ENCODE measurements at places on chromosomes 6 and 20.

DNA sequence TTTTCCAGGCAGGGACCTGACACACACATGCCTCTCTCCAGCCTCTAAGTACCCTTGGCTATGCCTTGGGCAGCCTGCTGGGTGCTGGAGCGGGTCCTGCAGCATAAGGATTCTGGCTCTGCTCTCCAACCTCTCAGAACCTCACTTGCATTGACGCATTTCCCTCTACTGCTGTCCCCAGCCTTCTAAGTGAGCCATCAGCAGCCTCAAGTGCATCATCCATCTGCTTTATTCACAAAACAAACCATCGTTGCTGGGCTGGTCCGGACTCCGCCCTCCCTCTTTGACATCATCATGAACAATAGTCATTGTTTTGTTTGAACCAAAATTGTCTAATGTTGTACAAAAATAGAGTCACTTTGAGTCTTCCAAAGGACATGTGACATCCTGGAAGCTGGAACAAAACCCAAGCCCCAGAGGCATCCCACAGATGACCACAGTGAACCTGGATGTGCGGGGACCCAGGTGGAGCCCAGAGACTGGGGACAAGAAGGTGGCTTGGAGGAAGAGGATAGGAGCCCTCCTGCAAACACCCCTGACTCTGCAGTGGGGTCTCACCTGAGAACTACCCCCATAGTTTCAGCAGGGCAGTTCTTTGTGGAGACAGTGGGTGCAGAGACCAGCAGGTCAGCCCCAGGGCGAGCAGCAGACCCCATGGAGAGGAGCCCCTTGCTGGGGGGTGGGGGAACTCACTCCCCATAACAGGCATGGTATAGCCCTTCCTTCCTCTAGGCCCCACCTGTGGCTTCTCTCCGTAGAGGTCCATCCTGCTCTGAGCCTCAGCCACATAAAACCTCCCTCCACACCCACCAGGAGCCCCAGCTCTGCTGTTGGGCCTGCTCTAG, 230.1 kb downstream of the SYNDIG1 start:
- no peak for DNase-seq

DNA sequence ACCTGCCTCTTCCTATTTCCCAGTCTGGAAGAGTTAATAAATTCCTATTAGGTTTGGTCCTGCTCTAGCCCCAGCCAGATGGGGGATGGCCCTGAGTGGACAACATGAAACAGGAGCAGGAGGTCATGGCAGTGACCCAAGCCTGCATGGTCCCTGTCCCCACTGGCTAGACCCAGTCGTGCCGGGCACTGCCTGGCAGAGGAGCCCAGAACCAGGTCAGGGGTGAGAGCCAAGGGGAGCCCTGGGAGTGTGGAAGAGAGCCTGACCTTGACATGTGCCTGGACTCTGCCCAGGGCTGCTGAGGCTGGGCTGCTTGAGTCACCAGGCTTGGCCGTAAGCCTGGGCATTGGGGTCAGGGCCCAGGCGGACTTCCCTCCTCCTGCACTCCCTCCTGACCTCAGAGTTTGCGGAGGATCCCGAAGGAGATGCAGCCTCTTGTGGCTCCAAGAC, 3.6 kb downstream of the AVP start:
- DNase-seq, result no peak

DNA sequence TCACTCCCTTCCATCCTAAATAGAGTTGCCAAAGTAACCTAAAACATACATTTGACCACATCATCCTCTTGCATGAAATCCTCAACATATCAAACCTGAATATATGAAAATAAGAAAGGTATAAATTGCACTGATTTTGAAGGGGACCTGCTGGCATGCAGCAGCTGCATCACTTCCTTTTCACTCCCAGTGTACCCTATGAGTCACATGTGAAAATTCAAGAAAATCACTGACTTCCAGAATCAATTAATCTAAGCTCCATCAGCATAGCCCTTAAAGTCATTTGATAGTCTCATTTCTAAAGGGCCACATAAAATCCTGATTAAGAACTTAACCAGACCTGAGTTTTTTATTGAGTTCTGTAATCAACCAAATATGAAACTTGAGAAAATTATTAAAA, 24.3 kb downstream of the SNX14 start:
- DNase-seq, result no peak

GRCh38 chr6:42726026-42726425, 3.6 kb upstream of the PRPH2 start:
- DNase-seq, result no peak

- DNase-seq, result no peak
These were observed 158.1 kb upstream of the ZNF184 start for GRCh38 chr6:27630727-27631608.

DNA sequence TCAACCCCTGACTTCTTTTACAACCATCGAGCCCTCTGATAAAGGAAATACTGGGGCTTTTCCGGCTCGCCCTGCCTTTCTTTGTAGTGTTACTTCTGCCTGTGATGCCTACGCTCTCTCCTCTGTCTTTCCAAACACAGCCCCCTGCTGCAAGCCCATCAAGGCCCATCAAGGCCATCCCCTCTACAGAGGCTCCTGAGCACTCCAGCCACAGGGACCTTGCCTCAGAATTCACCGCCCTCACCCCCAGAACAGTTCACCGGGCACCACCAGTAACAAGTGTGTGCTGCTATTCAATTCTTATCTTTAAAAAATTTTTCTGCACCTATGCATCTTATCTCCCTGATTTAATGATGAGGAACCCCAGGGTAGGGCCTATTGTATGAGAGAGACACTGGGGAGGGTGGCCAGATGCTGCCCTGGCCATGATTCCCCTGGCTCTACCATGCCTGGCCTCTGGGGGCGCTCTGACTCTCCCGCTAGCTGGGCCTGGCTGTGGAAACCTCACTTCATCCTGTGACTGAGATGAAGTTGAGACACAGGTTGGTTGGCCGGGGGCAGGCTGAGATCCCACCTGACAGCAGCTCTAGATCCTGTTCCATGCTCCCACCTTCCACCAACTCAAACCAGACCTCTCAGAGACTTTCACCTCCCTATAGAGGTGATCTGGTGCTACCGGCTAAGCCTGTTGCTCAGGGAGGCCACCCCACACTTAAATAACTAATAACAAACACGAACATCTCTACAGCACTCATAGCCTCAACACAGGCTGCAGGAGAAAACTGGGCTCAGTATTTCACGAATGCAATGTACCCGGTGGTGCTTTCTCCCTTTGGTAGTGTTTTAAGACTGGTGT, 19.2 kb upstream of the GLP1R start:
- no peak for DNase-seq

GRCh38 chr6:88445188-88445965, 279.2 kb upstream of the CNR1 start:
- DNase-seq, result no peak

DNA sequence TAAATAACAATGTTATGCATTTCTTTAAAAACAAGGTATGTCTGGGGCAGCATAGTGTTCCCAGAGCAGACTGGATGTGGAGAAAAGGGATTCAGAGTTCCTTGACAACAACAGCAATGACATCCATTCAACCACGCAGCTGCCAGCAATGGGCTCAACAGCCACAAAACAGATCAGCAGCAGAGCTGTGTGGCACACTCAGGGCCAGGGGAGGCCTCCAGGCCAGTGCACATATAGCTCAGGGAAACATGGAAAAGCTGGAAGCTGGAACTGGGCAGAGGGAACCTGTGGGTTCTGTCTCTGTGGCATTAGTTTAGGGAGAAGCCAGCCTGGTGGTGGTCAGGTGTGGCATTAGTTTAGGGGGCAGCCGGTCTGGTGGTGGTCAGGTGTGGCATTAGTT, 148.3 kb downstream of the SMOC2 start:
- no peak for DNase-seq

GRCh38 chr20:49887251-49888211, 27.8 kb downstream of the SPATA2 start:
- no peak for DNase-seq

DNA sequence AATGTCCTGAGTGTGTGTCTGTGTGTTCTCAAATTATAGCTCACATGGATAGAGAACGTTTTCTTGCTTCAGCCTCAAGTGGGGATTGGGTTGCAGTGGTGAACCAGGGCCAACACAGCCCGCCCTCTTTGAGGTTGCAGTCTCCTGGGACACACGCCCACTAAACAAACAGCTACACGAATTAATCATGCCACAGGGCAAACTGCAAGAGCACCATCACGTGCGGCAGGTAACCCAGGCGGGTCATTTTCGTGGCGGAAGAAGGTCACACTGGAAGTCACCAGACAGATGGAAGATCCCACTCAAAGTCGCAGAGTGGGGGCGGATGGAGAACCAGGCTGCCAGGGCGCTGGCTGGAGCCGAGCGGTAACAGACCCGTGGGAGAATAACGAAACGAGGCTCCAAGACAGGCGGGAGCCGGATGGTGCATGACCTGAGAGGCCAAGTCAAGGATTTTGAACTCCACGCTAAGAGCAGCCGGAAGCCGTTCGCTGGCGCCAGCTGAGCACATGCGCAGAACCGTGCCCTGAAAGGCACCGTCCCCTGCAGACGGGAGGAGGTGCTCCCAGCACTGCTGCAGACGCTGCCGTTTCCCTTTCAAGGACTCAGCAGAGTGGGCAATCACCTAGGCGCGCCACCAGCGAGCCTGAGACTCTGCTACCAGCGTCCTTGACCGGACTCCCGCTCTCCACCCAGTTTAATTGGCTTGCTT, 10.7 kb downstream of the DLL1 start:
- DNase-seq, result no peak

DNA sequence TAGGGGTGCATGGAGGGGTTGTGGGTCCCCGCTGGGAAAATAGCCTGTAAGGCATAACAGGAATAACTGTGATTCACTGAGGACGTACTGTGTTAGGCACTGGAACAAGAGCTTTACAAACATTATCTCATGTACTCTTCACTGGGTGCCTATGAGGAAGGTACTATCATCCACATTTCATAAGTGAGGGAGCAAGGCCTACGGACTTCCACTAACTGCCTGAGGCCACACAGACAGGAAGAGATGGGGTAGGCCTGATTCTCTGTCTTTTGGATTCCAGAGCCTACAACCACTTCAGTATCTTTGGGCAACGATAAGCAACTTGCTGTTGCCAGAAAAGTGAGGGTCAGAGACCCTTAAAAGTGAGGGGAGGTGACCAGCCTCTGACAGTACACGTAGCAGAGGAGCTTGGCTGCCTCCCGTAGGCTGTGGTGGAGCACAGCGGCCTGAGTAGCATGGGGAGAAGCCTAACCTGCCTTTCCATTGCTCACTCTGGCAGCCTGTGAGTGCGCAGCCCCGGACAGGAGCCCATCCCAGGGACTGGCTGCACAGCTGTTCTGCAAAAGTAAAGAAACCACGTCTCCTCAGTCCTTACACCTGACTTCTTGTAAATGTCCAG, 30.4 kb downstream of the PSMB1 start:
- DNase-seq, result no peak

- no peak for DNase-seq
These were observed 22.2 kb upstream of the PHIP start for GRCh38 chr6:79100304-79100703.

DNA sequence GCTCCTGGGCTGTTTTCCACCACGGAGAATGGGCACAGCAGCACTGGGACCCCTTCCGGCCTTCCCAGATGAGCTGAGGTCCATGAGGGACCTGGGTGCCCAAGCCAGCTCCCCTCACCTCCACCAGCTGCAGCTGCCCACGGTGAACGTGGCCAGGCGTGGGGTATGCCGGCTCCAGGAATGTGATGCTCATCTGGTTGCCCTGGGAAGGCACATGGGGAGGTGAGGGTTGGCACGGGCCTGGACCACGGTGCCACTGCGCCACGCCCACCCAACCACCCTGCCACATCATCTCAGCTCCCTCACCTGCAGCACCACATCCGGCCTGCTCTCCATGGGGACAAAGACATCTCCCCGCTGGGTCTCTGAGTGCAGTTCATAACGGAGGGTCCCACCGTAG, 23.8 kb downstream of the ADRM1 start:
- no peak for DNase-seq

- peak; percentile 66 for DNase-seq
These were observed 90.9 kb downstream of the FOXO3 start for GRCh38 chr6:108651340-108652227.

DNA sequence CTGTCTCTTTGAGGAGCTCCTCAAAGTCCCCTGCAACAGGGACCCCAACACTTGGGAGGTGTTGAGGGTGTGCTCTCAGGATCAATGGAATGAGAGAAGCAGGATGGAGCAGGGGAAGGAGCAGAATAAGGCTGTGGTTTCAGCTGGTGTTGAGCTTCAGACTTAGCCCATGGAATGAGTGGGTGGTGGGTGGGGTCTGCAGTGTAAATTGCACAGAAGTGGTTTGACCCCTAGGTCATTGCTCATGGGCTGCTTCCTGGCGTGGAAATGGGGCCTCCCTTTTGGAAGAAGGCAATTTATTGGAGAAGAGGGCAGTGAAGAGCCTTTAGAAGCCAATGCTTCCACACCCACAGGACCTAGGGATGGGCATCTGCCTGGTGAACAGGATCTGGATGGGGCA, 37.0 kb upstream of the KCNG1 start:
- DNase-seq, result no peak

GRCh38 chr20:11275740-11276139, 601.9 kb upstream of the JAG1 start:
- DNase-seq, result no peak

GRCh38 chr6:111265842-111266241, 178.5 kb downstream of the SLC16A10 start:
- no peak for DNase-seq

DNA sequence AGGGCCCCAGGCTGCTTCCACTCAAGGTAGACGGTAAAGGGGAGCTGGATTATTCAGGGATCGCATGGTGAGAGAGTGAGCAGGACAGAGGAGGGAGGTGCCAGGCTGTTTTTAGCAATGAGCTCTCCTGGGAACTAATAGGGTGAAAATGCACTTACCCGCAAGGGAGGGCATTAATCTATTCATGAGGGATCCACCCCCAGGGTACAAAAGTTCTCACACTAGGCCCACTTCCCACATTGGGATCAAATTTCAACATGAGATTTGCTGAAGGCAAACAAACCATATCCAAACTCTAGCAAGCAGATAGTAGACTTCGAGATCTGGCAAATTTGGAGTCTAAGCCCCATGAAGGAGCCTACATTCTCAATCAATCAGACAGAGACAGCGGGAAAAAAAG, 408.6 kb downstream of the RNF144B start:
- no peak for DNase-seq

- DNase-seq, result no peak
These were observed 137.4 kb upstream of the RNF24 start for GRCh38 chr20:4152696-4153235.

GRCh38 chr6:14932485-14933182, 313.2 kb upstream of the JARID2 start:
- DNase-seq, result no peak

DNA sequence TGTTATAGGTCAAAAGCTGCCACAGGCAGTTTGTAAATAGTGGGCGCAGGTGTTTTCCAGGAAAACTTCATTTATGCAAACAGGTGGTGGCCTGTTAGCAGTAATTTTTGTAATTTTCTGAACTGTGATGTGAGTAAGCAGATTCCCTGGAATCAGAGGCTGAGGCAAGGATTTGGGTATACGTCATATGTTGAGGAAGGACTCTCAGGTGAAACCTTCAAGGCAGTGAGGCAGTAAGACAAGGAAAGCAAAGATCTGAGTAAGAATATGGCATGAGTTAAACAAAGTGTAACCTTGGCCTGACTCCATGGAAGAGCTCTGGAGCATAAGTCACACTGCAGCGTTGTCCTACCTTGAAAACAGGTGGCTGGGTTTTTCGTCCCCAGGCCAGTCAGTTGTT, 291.1 kb upstream of the BTBD3 start:
- DNase-seq, result no peak

- no peak for DNase-seq
These were observed 24.6 kb downstream of the RIMS4 start for GRCh38 chr20:44785768-44786167.

GRCh38 chr6:5728351-5729079, 278.2 kb downstream of the NRN1 start:
- no peak for DNase-seq

GRCh38 chr20:49292010-49292409, 14.2 kb upstream of the ZNFX1 start:
- no peak for DNase-seq

- DNase-seq, result no peak
These were observed 373.8 kb downstream of the GJA1 start for GRCh38 chr6:121809211-121809610.
